Stomach (tissue), 19 donors: ENCODE measurements at places on chromosomes 4 and X.

GRCh38 chr4:15736514-15737050 lies 33.7 kb downstream of the BST1 start:
- DNase-seq, result no peak

GRCh38 chrX:97344724-97345123 lies 461.0 kb downstream of the RPA4 start:
- DNase-seq, result no peak

GRCh38 chrX:71160475-71160874 lies 15.8 kb downstream of the NLGN3 start:
- DNase-seq, result no peak

DNA sequence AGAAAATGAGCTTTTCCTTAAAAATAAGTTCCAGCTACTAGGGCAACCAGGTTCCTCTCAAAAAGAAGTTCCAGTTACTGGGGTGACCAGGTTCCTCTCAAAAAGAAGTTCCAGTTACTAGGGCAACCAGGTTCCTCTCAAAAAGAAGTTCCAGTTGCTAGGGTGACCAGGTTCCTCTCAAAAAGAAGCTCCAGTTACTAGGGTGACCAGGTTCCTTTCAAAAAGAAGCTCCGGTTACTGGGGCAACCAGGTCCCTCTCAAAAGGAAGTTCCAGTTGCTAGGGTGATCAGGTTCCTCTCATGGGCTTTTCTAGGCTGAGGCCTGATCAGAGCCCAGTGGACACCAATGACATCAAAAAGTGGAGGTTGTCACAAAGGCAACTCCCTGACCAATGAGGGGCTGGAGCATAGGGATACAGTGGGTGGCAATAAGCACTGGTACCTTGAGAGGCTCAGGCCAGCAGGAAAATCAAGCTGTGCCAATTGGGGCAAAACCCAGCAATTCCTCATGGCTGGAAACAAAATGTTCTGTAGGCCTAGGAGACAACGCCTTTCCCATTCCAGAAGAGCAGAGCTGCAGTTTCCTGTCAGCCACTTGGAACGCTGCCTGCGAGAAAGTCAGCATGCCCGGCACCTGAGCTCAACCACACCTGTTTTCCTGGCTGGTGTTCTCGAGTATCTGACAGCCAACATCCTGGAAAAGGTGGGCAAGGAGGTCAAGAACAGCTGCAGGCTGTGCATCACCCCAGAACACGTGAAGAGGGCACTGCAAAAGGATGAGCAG lies 12.3 kb upstream of the SYTL5 start:
- peak; percentile 71 for DNase-seq

DNA sequence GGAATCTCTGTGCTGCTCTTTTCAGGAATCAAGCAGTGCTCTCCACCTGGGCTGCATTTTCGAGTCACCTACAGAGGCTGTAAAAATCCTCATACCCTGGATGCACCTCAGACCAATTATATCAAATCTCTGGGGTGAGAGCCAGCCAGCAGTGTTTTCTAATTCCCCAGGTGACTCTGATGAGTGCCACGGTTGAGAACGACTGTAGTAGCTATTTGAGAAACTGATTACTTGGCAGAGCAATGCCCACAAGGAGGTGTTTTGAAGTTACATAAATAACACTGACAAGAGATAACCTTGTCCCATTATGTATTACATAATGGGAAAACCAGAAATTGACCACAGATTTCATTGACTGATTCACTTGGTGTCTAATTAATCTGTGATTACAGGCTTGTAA lies 46.8 kb downstream of the CLCN4 start:
- DNase-seq, result no peak
